ENCODE measurements at places on chromosomes 12 and 14. TPM values are rescaled to one million over a fixed set of nuclear protein-coding genes. Genes with fewer than 3 reads are reported as not detected.
A peak's percentile ranks its signal among the peaks of the same experiment; 100 is the strongest.

- peak; percentile 21 for DNase-seq
Observed at GRCh38 chr12:6684609-6685008, 4.6 kb downstream of the ZNF384 start.

DNA sequence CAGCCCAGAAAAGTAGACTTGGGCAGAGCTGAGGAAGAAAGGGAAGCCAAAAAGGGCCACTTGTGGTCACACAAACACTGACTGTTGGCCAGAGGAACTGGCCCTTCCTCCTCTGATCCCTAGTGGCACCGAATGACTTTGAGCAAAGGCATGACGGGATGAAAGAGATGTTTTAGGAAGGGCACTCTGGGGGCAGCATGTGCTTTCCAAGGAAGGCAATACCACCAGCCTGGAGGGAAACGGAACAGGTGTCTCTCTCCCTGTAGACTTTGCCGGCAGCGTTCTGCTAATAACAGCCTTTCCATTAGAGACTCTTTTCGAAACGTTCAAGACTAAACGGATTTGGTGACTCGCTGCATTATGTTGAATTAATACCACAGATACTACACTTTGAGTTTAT lies 12.3 kb upstream of the FBXO21 start:
- no peak for DNase-seq

DNA sequence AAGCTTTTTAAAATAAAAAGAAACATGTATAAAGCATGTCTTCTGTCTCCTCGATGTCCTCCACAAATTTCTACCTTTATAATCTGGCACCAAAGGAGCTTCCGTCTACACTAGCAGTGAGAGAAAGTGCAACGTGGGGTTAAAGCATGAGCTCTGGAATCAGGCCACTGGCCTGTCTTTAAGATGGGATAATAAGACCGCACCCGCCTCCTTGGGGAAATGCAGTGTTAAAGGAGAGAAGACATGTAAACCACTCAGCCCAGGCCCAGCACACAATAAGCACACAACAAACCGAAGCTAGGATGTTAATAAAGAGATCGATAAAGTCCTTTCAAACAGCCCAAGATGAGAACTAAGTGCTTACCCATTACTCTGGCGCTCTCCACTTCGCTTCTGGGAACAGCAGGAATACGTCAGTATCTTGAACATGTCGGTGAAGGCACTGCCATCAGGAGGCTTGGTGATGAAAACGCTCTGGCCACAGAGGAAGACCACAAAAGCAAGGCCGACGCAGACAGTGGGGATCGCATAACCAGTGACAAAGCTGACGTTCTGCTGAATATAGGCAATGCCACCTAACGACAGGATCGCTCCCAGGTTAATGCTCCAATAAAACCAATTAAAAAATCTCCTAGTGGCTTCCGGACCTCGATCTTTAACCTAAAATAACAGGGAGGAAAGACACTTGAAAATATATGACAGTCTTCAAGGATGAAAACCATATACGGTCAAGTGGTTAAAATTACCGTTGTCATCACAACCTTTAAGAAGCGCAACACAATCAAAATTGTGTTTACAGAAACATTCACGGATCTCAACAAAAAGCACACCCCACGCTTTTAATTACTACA lies 9.1 kb downstream of the SLC15A4 start:
- DNase-seq: no peak

- no peak for DNase-seq
Observed at GRCh38 chr14:51691176-51691575, 39.5 kb downstream of the FRMD6 start.

ACSS3 gene
- 78.3 TPM for total RNA-seq

MIP gene
- not detected for total RNA-seq

- no peak for DNase-seq
Observed at GRCh38 chr12:51953864-51954263, 2.4 kb downstream of the ACVR1B start.

GRCh38 chr12:100576331-100577036 lies 3.0 kb downstream of the GAS2L3 start:
- no peak for DNase-seq

GRCh38 chr12:120618954-120619615 lies 21.3 kb upstream of the CABP1 start:
- DNase-seq: no peak

- DNase-seq: no peak
Observed at GRCh38 chr12:25644979-25645378, 91.9 kb upstream of the LMNTD1 start.

SYNDIG1L gene
- total RNA-seq: not detected

DNA sequence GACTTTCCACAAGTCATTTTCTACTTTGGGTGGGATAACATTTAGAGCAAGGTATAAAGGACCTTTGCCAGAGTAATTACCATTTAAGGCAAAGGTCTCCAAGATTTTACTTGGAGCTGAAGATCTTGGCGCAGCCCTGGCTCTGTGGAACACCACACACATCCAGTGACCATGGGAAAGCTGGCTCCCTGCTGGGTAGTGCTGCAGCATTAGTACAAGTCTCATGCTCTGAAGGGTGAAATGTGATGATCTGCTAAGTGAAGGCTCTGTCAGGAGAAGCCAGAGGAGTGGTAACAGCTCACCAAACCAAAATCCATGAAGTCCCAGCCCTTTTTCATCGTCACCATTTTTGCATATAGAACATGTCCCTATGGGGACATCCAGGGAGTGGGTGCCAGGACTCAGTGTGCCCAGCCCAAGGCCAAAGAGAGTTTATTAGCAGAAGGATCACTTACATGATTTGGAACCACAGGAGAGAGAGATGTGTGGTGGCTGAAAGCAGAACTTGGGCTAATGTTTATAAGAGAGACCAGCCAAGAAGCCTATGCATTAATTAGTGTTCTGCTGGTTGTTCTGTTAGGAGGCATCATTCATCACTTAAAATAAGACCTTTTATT lies 110.7 kb downstream of the SLC38A6 start:
- DNase-seq: no peak

DNA sequence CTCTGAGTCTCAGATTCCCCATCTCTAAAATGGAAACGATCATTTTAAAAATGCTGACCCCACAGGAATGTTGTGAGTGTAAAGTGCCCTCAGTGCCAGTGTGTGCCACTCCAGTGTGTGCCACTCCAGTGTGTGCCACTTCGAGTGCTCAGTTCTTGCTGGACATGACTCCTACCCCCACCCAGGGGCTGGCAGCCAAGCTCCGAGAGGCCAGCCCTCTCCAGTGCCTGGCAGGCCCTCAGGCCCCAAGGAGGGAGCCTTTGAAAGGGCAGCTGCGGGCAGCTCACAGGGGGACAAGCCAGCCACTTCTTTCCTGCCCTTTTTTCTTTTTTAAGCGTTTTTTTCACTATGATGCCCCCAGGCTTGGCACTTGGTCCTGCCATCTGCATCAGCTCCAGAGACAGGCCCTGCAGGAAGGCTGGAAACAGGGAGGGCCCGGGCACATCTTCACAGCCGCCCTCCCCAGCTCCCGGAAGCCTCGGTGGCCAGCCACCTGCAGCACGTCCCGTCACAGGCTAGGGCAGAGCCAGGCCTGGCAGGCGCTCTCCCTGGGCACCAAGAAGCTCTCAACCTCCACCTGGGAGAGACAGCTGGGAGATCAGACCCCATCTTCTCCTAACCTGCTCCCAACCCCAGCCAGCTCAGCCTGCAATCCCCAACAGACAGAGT lies 29.8 kb downstream of the NCOR2 start:
- DNase-seq: no peak

EPYC gene
- total RNA-seq: not detected

DNA sequence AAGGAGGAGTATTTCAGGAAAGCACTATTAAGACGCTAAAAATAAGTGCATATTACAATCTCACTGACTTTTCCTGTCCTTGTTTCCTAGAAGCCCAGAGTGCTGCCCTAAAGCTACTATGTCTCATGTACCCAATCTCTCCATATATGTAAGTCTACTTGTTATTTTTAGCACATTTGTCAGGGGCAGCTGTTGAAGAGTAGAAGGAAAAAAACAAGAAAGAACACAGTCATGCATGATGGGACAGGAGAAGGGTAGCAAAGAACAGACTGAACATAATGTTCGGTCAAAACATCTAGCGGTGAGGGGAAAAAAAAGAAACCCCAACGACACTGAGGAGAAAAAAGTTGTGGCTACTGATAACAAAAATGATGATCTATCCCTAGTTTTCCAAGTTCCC lies 14.3 kb downstream of the YBX3 start:
- no peak for DNase-seq

SCNN1A gene
- 46.5 TPM for total RNA-seq

DNA sequence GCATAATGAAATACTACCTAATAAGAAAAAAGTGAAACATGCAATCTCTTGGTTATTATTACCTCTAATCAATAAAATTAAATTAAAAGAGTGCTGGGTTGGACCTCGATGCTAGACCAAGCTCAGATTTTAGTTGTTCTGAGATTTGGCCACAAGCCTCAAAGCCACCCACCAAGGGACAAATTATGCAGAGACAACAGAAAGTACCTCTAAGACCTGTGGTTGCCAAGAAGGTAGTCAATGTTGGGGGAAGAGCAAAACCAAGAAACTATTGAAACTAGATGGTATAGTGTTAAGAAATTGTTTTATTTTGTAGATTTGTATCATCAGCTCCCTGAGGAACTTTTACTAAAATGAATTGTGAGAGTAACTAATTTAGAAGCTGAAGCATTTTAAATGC lies 43.8 kb upstream of the ARID2 start:
- no peak for DNase-seq

DCP1B gene
- 7.5 TPM for total RNA-seq

LRRK2 gene
- total RNA-seq: 38.5 TPM

PLBD2 gene
- 49.6 TPM for total RNA-seq

ANO4 gene
- 3.9 TPM for total RNA-seq

DNA sequence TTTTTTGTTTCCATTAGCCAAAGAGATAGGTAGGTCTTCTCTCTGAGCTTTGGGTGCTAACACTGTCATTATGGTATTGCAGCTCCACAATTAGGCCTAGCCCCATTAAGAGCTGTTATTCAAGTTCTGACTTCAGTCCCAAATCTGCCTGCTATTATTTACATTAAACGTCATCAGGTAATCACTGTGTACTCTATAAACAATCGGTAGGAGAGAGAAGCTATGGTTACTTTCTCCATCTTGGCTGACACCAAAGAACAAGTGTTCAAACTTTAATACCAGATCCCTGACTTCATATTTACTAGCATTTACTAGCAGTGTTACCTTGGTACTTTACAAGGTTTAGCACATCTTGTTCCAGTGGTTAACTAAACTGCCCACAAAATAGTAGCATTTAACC lies 305.1 kb upstream of the GARIN2 start:
- no peak for DNase-seq

DNA sequence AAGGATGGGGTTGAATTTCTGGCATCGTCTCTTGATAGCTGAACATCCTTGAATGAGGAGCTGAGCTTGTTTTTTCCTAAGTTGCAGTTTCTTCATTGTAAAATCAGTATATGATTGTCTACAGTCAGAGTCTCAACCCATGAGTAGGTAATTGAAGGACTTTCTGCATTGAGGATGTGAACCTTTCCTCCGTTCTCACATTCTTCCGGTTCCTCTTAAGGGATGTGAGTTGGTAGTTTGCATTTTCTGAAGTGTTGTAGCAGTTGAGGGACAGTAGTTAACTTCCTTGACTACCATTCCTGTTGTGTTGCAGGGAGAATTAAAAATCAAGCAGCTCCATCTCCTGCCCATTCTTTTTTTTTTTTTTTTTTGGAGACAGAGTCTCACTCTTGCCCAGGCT lies 19.1 kb downstream of the TPCN1 start:
- DNase-seq: no peak

- DNase-seq: no peak
Observed at GRCh38 chr14:83529531-83529930, 1995.9 kb upstream of the SEL1L start.

GRCh38 chr12:44091948-44092606 lies 256.2 kb downstream of the TMEM117 start:
- DNase-seq: no peak

BCL2L14 gene
- total RNA-seq: not detected

GRCh38 chr14:79332504-79333197 lies 878.7 kb downstream of the DIO2 start:
- DNase-seq: no peak

RASAL1 gene
- 5.2 TPM for total RNA-seq

GRCh38 chr14:49209416-49209815 lies 376.8 kb downstream of the RPS29 start:
- no peak for DNase-seq

- DNase-seq: no peak
Observed at GRCh38 chr12:62658910-62659309, 192.3 kb downstream of the MON2 start.
